NCI-H446 (cell line): ENCODE measurements at places on chromosomes 3 and 15.

DNA sequence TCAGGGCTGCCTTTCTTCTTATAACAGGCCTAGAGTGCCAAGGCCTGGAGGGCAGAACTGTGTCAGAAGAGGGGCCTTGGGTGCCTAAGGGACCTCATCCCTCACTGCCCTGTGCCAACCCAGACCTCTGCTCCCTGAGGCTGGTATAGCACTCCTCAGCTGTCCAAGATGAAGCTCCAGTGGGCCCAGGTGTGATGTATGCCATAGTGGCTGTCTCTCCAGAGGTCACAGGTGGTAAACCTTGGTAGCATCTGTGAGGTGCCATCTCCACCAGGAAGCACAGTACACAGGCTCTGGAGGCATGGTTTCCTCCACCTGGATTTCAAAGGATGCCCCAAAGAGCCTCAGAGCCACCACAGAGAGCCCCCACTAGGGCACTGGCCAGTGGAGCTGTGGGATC is 12.3 kb upstream of the KLHL40 start:
- no peak for DNase-seq

DNA sequence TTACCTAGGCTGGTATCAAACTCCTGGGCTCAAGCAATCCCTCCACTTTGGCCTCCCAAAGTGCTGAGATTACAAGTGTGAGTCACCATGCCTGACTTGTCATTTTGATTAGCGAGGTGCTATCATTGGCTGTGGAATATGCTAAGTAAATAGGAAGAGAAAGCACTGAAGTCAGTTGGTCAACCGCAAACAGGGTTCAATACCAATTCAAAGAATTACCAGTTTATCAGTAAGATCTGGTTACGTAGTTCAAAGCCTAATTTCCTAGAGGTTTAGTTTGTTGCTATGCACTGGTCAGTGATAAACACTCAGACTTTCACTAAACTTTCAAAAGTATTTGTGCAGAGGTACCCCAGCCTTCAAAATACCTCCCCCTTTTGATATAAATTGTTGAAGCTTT is 29.5 kb downstream of the GLB1 start:
- DNase-seq = no peak

- DNase-seq = no peak
These were observed 52.0 kb downstream of the SUCNR1 start for GRCh38 chr3:151925419-151925818.

GRCh38 chr15:75565062-75565970 is 13.8 kb downstream of the PTPN9 start:
- no peak for DNase-seq

DNA sequence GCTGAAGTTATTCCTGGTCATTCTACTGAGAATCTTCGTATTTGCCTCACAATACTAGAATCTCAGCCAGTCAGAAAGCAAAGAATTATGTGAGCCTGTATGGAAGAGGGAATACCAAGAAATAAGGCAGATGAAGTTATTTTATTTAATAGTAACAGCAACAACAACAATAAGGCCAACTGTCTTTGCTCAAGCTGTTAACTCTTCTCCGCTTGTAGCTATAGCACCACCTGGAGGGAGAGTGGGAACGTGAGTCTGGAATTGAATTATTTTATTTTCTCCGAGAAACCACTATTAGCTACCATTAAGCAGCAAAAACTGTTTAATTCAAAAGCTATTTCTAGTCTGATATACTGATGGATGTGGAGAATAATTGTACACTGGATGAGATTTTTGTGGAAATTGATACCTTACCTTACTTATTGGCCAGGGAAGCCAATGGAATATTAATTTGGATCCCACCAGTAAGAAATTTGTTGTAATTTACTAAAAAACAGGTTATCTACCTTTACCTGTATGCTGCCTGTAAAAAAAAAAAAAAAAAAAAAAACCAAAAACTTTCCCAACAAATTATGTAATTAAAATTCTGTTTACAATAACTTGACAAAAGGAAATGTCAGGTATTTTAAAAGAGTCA is 50.1 kb downstream of the CALML4 start:
- DNase-seq = peak; percentile 4

DNA sequence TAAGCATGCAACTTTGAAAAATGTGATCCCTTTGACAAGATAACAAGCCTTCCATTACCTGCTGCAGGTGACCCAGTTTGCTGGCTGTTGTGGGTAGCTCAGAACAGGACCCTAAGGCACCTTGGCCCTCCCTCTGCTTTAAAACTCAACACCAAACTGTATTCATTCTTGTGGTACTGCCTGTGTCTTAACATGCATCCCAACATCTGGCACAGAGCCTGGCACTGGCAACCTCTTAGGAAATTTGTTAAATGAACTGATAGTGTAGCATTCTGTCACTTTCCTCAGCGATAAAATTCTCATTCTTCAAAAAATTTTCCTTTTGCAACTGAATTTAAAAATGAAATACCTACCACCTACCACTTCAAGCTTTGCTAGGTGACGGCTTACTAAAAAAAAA is 287.3 kb upstream of the ADAMTS9 start:
- no peak for DNase-seq

- DNase-seq = no peak
These were observed 234.2 kb upstream of the UMPS start for GRCh38 chr3:124496061-124496460.

GRCh38 chr15:31458596-31459399 is 132.2 kb downstream of the KLF13 start:
- no peak for DNase-seq

GRCh38 chr15:101161656-101162055 is 90.2 kb downstream of the CHSY1 start:
- DNase-seq = no peak

DNA sequence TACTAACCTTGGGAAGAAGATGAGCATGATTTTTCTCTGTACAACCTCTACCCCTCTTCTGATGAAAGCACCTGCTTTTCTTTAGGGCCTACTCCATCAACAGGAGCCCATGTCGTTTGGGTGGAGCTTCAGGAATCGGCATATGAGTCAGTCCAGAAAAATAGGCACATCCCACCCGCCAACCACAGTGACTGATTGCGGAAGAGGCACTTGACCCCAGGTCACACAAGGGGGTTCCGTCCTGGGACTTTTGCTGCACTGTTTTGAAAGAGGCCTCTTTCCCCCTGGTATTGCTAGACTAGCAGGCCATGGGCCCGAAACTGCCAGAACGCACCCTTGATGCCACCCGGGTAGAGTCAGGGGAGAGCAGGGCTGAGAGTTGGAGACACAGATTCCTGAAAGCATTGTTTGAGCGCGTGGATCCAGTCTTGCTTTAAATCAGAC is 19.3 kb upstream of the NRROS start:
- DNase-seq = no peak

GRCh38 chr3:142779591-142779990 is 55.8 kb downstream of the TRPC1 start:
- DNase-seq = no peak

DNA sequence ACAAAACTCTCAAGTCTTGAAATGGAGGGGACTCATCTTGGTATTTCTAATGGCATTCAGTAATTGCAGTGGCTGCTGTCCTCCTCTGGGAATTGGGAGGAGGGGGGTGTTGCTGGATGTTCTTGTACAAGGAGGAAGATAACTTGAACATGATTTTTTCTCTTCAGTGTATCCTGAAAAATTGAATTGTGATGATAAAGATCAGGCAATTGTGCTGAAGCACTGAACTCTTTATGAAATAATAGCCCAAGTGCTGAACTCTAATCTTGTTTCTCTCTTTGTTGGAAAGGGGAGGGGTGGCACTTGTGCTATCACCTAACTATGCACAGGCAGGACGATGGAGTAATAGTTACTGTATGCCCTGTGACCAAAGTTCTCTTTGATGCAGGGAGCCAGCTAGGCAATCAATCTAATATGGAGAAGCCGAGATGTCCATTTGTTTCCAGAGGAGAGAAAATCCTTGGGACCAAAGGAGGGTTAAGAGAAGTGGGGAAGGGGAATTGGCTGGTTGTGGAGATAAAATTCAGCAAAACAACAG is 68.1 kb upstream of the ATP2C1 start:
- DNase-seq = no peak

- no peak for DNase-seq
These were observed 291.8 kb downstream of the EDEM1 start for GRCh38 chr3:5479229-5479799.

GRCh38 chr3:111954228-111954990 is 24.4 kb upstream of the ABHD10 start:
- DNase-seq = no peak

- DNase-seq = no peak
These were observed 34.6 kb downstream of the NR2E3 start for GRCh38 chr15:71844916-71845315.

GRCh38 chr15:90425726-90426346 is 37.8 kb downstream of the IQGAP1 start:
- DNase-seq = no peak

- DNase-seq = no peak
These were observed 20.7 kb upstream of the POC1A start for GRCh38 chr3:52174896-52175295.

DNA sequence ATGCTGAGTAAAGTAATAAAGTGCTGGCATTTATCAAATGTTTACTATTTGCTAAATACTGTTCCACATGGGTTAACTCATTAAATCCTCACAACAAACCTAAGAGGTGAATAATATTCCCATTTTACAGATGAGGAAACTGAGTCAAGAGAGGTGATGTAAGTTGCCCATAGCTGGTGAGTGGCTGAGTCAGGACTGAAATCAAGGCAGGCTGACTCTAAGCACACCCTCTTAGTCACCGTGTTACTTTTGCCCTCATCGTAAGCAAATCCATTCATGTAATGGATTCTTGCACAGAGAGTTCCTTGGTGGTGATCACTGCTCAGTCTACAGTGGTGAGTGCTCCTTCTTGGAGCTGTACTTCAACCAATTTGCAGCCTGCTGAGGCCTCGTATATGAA is 28.9 kb upstream of the PTX3 start:
- no peak for DNase-seq

DNA sequence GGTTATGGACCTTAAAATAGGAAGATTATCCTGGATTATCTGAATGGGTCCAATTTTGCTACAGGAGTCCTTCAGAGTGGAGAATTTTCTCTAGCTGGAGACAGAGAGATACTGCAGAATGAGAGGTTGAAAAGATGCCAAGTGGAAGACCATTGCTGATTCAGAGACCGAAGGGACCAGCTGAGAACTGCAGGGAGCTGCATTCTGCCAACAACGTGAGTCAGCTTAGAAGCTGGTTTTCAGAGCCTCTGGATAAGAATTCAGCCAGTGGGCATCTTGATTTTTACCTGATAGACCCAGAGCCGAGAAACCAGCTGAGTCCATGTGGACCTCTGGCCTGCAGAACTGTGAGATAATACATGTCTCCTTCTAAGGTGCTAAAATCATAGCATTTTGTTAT is 234.0 kb downstream of the NR2F2 start:
- no peak for DNase-seq

DNA sequence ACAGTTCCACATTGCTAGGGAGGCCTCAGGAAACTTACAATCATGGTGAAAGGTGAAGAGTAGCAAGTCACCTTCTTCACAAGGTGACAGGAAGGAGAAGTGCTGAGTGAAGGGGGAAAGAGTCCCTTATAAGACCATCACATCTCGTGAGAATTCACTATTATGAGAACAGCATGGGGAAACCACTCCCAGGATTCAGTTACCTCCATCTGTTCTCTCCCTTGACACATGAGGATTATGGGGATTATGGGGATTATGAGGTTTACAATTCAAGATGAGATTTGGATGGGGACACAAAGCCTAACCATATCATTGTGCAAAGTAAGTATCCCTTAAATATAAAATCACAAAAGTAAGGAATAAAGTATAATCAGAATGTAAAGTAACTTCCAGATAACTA is 375.9 kb upstream of the NAALADL2 start:
- DNase-seq = no peak

DNA sequence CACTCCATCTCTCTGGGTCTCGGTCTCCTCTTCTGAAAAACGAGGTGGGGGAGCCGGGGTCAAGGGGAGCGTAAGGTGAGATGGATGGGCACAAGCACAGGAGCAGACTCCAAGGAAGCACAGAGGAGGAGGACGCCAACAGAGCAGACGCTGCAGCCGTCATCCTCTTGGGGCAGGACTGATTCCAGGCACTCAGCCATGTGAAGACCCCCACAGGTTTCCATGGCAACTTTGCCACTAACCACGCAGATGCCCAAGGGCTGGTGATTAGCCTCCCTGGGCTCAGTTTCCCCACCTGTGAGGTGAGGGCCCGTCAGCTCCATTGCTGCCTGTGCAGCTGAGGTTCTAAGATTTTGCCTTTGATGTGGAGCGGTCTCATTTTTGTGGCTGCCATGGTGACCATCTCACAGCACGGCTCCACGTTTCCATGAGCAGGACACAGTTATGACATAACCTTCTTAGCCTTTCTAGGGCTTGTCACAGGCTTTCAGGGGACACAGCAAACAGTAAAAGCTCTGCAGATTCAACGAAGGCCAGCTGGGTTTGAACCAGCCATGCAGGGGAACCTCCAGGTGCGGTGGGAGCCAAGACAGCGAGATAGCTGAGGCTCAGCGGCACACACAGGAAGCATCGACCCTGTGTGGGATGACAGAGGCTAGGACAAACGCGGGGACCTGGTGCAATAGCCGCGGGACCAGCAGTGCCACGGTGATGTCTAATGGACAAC is 170.3 kb downstream of the NUP210 start:
- DNase-seq = no peak

DNA sequence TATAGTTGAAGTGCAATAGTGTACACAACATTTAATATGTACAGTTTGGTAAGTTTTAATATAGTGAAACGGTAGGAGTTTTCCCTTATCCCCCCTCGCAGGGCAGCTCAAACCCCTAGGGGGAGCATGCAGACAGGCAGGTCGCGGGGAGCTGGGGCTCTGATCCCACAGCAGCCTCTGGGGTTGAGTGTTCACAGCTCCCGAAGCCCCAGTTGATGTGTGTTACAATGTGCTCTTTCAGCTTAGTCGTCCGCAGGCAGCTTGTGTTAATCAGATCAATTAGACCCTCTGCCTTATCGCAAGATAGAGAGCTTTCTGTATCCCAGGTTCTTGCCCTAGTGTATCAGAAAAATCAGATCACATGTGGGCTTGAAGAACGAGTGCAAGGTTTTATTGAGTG is 143.1 kb upstream of the CHRNA7 start:
- no peak for DNase-seq

GRCh38 chr3:45673273-45673672 is 15.9 kb upstream of the SACM1L start:
- no peak for DNase-seq
